NCI-H510A (cell line): ENCODE measurements at places on chromosomes 7 and 10.

DNA sequence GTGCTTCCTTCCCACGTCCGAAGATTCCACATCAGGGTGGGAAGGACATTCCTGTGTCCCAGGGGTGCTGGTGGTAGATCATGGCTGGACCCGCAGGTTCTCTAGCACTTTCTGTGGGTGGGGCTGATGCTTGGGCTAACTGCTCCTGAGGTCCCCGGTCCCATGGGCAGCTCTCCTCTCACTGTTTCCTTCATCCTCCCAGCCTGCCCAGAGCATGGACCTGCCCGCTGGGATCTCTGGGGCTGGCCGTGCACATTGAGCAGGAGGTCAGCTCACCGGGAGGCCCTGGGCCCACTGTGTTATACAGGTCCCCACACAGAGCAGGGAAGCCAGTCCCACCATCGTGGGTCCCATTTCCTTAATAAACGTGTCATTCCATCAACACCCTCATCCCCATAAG lies 502.3 kb downstream of the TCERG1L start:
- no peak for DNase-seq

- no peak for DNase-seq
These were observed 25.2 kb downstream of the DNAJB12 start for GRCh38 chr10:72329290-72330068.

GRCh38 chr7:46886669-46887374 lies 695.1 kb downstream of the TNS3 start:
- DNase-seq: no peak

DNA sequence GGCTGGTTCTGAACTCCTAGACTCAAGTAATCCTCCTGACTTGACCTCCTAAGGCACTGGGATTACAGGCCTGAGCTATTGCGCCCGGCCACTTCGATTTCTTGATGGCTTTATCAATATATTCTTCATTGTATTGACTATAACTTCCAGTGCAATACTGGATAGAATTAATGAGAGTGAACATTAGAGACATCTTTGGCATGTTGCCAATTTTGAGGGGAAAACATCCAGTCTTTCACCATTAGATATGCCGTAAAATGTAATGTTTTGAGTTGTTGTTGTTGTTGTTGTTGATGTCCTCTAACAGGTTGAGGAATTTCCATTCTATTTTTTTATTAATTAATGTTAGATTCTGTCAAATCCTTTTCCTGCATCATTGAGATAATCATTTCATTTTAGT lies 578.9 kb downstream of the ZWINT start:
- no peak for DNase-seq

DNA sequence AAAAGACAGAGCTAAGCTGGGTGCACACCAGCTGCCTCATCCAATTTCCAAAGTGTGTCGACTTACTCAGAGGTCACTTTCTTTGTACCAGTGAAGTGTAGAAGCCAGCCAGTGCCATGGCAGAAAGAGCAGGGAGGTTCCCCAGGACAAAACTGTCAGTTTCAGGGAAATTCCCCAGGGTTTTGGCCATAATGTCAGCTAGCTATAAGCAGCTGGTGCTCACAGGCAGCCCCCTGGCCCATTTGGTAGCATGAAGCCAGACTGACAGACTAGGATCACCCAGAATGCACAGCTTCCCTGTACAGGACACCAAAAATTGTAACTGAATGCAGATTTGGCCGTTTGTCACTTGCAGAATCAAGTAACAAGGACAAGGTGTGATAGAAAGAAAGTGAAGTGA lies 28.6 kb downstream of the MRPL32 start:
- no peak for DNase-seq

GRCh38 chr7:54781134-54781920 lies 22.3 kb upstream of the SEC61G start:
- DNase-seq: no peak

GRCh38 chr10:13699216-13699615 lies 112.5 kb downstream of the PRPF18 start:
- no peak for DNase-seq

DNA sequence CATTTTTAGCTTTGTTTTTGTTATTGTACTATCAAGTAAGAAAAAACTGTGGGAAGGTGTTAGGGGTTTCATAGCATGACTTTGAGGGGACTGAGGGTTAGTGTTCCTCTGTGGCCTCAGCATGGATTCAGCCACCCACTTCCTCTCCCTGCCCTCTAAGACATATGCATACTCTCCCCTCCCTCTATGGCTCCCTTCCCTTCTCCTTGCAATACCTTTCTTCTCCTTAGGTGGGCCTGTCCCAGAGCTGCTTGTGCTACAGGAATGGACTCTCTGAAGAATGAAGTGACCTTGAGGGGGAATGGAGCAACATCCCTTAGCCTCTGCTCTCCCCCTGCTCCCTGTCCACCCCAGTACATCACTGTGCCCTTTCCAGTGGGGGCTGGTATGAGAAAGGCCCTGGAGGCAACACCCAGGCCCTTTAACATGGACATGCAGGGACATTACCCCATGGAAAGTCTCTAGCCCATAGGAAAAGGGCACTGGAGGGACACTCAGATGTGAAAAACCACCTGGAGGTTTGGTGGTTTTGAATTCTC lies 22.4 kb downstream of the CDH23 start:
- no peak for DNase-seq

GRCh38 chr7:101690061-101690460 lies 61.0 kb upstream of the MYL10 start:
- DNase-seq: no peak

DNA sequence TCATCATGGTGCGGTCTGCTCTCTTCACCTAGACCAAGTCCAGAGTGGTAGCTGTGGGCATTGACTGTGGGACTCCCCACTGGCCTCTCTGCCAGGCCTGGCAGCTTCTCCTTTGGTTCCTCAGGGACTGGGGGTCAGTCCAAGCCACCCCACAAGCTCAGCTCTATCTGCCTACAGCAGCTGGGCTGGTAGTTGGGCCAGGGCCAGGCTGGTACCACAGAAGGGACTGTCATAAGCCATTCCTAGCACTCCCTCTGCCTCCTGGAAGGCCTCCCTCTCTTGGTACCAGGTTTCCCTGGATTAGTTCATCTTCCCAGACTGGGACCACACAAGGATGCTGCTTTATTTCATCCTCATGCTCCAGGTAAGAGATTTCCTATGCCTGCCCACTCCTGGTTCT lies 24.2 kb upstream of the UNC5B start:
- DNase-seq: no peak

GRCh38 chr7:141842904-141843303 lies 1.6 kb upstream of the PRSS37 start:
- no peak for DNase-seq

DNA sequence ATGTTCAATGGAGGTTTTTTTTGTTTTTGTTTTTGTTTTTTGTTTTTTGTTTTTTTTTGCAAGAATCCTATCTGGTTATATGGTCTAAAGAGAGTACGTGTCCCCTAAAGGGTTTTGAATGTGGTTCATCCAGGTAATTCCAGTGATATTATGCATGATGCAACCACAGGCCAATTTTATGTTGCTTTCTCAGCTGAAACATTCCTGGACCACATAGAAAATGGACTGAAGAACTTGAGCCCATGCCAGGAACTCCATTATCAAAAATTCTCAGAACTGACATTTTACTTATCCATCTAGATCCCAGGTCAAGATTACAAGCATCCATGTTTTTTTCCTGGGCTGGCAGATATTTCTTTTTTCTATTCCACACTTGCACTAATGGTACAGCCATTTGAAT lies 11.5 kb upstream of the MINDY3 start:
- DNase-seq: no peak

DNA sequence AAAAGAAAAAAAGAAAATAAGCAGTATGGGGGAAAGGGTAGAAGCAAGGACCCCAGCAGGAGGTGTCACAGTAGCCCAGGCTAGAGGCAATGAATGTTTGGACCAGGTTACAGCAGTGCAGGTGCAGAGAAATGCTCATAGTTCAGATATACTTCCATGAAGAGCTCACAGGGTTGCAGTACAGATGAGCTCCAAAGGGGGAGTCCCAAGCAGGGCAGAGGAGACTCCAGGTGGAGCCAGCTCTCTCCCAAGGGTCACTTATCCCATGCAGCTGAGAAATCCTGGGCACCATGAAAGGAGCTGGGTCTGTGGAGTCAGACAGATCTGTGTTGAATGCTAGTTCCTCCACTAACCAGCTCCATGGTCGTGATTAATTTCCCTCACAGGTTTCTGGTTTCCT lies 174.9 kb downstream of the C7orf25 start:
- no peak for DNase-seq
